ENCODE measurements at places on chromosomes 1 and 21. TPM values are rescaled to one million over a fixed set of nuclear protein-coding genes. Genes with fewer than 3 reads are reported as not detected.

- peaks cover 5% of the 10 kb centered on the region for H3K27me3 ChIP-seq
- H3K36me3 ChIP-seq = no peaks in the 10 kb centered on the region
- H3K4me3 ChIP-seq = no peak overlapping the region
- no peak overlapping the region for H3K27ac ChIP-seq
Measured at GRCh38 chr1:202282025-202282371, 59.7 kb downstream of the UBE2T start.

GRCh38 chr21:36350282-36350910 lies 30.4 kb downstream of the MORC3 start:
- H3K36me3 ChIP-seq = peaks cover 59% of the 10 kb centered on the region
- H3K27ac ChIP-seq = no peak overlapping the region
- no peaks in the 10 kb centered on the region for H3K27me3 ChIP-seq
- H3K4me1 ChIP-seq = peaks cover 7% of the 10 kb centered on the region
- DNase-seq = no peak
- H3K4me3 ChIP-seq = no peak overlapping the region

GRCh38 chr1:8201331-8201861 lies 116.5 kb upstream of the SLC45A1 start:
- peaks cover 6% of the 10 kb centered on the region for H3K27me3 ChIP-seq
- peaks cover 8% of the 10 kb centered on the region for H3K4me1 ChIP-seq
- DNase-seq = no peak
- H3K36me3 ChIP-seq = no peaks in the 10 kb centered on the region
- no peak overlapping the region for H3K27ac ChIP-seq
- H3K4me3 ChIP-seq = no peak overlapping the region

The TP53BP2 gene
- 36.0 TPM for total RNA-seq

The ST3GAL3 gene
- total RNA-seq = 16.9 TPM

DNA sequence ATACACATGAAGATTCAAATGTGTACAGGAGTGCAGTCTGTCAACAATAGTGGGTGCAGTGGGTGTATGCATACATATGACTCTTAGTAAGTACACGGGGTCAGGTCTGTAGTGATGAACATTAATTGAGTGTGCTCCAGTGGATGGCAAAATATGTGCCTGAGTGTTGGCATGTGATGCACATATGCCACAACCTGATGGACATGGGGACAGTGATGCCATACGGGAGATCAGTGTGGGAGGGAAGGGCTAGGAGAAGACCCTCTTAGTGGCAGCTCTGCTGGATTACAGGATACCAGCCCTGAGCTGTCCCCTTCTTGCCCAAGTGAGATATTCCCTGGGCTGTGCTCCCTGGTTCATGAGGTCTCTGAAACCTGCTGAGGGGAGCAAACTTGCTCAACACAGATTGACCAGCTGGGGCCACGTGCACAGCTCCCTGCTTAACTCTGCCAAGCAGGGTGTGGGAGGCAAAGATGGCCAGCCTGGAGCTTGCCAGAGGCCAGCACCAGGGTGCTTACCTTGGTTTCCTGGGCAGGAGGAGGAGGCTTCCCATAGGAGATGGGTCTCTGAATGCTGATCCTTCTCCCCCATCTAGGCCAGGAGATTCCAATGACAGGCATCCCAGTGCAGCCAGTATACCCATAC lies 2.2 kb downstream of the SHISA4 start:
- no peak overlapping the region for H3K4me3 ChIP-seq
- DNase-seq = no peak
- peaks cover 9% of the 10 kb centered on the region for H3K4me1 ChIP-seq
- no peaks in the 10 kb centered on the region for H3K36me3 ChIP-seq

The LEPR gene
- 4.2 TPM for total RNA-seq

- H3K36me3 ChIP-seq = no peaks in the 10 kb centered on the region
- no peak overlapping the region for H3K4me3 ChIP-seq
- no peaks in the 10 kb centered on the region for H3K27me3 ChIP-seq
- H3K4me1 ChIP-seq = no peaks in the 10 kb centered on the region
Measured at GRCh38 chr1:81369833-81370232, 430.9 kb upstream of the ADGRL2 start.

Data from activated CD4-positive, alpha-beta memory T cell treated with anti-CD3 and anti-CD28 coated beads, Interleukin-2, amount 10 ng/mL, durations not matched to agents 7 days and 5 days (primary cell).